ENCODE measurements at places on chromosomes 2 and 18.

DNA sequence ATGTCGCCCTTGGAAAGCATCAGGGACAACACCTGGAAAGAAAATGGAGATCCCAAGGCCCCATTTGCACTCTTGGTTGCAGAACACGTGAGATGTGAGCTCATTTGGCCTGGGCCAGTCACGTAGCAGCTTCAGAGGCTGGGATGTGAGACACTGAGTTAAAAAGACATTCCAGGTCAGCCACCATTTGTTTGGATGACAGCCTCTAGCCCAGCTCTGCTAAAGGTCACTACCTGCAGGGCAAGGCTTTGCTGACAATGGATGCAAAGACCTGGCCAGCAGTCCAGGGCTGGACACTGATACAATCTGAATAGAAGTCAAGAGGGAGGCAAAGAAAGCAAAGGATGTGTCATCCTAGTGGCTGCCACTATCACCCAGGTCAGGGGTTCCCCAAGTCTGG is 83.9 kb upstream of the LRPPRC start:
- no peak for DNase-seq

DNA sequence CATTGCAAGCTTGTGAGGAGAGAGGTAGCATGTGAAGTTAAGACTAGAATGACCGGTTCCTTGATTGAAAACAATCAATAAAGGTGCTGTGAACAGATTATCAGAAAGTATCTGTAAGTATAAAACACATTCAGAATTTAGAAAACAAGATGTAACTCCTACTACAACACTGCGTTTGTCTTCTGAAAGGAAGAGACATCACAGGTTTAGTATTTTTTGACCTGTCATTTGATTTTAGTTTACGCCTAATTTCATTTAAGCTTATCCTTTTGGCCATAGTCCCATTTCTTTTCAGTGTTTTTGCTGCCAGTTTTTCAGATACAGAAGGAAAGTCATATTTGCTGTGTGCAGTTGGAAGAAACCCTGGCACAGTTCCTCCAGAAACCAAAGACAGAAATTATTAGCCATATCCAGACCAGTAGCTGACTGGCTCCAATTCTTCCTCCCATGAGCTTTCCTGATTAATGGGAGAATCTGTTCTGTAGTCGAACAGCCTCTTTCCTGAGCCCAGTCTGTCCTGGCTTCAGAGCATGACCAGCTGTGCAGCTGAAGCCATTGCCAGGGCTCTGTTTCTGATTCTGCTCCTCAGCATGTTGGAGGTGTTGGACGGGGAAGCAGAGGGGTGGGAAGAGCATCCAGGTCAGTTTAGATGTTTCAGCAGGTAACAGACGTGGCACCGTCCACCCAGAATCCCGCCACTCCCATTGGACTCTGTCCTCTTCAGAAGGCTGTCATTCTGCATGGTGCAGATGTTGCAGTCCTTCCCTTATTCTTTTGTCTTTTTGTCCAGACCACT is 61.0 kb downstream of the CRIM1 start:
- DNase-seq = no peak

- no peak for DNase-seq
These were observed 218.0 kb downstream of the LDLRAD4 start for GRCh38 chr18:13436576-13436975.

DNA sequence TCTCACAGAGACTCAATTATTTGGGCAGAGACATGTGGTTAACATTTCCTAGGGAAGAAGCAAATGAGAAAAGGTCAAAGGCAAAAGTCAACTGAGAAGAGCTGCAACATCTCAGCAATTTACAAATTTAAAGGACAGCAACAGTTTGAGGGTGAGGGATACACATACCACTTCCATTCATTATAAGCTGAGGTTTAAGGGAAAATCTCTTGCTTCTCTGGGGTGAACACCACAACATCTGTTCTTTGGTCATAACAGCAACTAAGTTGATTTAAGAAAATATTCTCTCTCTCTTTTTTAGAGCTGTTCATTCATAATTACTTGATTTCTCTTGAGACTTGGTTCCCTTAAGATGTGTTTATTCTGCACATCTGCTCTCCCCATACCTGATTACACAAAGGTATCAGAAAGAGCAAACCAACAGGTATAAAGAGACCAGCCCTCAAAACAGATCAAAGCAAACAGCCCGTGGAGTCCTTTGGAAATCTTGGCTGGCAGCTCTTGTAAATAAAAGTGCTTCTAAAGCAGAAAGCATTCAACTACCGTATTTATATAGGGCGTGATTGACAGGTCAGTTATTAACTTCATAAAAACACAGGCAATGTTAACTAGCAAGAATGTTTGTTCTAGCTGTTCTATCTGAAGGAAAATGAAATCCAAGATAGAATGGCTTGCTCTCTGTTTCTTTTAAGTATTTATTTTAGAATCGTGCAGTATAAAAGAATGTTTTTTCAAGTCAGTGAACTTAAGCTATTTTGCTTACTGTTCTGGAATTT is 132.8 kb downstream of the THADA start:
- no peak for DNase-seq

DNA sequence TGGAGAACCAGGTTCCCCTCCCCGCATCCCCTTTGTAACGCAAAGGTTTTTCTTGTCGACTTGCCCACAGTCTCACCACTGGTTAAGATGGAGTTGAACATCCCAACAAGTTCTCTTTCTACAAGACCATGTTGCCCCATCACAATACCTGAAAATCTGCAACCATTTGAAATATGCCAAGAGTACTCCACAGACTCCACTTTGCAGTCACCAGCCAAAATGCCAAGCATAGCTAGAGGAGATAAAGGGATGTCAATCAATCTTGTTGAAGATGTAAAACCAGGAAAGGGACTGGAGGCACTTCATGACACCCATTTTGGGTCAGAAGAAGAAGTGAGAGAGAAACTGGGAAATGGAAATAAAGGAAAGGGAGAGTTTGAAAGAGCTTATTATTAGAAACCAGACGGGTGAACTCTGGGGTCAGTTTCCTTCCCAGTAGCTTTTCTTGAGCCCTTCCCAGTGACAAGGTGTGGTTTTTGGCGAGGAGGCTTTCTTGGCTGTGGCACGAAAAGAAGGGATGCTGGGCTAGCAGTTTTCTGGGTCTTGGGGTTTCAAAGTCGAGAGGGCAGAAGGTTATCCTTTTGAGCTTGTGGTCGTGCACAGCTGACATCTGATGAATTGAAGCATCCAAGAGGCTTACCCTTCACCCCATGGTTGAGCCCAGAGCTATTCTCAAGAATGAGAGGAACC is 79.3 kb downstream of the ACAA2 start:
- no peak for DNase-seq

DNA sequence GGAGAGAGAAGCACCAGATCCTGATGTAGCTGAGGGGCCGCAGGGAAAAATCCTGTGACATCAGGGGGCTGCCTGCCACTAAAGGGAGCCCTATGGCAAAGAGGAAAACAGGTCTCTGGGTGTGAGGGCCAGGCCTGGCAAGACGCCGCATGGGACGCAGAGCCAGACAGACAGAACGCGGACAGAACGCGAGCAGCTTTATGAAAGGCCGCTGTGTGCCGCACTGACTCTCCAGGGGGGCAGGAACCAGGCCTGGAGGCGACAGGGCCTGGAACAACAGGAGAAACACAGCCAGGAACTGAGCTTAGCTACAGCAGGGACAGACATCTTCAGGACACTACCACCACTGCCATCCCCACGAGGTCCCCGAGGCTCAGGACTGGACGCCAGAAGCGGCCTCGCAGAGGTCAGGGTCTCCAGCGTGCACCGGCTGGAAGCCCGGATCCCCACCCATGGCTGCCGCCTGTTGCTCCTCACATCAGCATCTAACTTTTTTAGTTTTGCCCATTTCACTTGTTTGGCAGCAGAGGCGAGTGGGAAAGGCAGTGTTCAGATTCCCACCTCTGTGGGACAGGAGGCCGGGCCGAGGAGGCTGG is 131.6 kb downstream of the VAPA start:
- DNase-seq = no peak

DNA sequence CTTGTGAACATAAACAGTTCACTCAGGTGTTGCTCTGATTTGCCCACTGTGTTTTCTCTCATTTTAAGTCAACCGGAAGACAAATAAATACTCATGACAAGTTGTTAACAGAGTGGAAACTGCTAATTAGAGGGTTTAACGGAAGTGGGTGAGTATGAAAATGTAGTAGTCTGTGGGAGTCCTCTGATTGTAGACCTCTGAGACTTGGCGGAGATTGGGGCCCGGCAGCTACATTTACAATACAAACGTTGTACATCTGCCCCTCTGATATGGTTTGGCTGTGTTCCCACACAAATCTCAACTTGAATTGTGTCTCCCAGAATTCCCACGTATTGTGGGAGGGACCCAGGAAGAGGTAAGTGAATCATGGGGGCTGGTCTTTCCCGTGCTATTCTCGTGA is 107.3 kb upstream of the FAM98A start:
- DNase-seq = no peak

- no peak for DNase-seq
These were observed 28.7 kb downstream of the KIF1A start for GRCh38 chr2:240791221-240791800.

DNA sequence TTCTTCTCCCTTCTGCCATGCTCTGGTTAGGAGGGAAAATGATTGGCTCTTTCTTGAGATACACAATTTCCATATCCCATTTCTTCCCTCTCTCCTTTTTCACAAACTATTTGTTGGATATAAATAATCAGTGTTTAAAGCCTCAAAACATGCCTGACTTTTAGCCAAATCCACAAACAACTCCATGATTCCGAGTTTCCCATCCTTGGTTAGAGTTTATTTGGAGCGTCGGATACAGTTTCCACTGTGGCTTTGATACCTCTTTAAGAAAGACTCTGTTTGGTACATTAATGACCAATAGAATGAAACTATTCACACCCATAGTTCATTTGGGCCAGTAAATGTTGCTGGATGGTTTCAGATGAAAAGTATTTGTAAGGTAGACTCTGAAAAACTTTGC is 5.9 kb upstream of the FHL2 start:
- no peak for DNase-seq
